8988T (cell line): ENCODE measurements at places on chromosomes 4 and X.

GRCh38 chr4:142355421-142355930 lies 490.6 kb downstream of the INPP4B start:
- DNase-seq: no peak

- DNase-seq: no peak
Observed at GRCh38 chr4:48370260-48371134, 29.2 kb downstream of the SLAIN2 start.

GRCh38 chr4:20317424-20317985 lies 65.8 kb downstream of the SLIT2 start:
- no peak for DNase-seq

DNA sequence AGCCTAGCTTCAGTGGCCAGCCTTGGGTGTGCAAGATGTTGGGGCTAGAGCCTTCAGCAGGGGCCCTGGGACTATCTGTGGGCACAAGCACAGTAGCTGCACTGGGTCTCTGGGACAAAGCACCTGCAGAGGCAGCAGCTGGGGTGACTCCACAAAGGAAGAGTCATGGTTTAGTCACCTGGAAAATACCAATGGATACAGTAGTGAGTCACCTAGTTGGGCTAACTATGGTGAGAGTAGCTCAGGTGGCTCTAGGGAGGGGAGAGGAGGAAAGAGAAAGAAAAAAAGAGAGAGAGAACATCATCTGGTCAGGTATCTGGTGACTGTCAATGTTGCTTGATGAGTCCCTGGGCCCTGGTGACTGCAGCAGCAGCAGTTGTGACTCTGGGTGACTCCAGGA lies 72.9 kb upstream of the SPIN4 start:
- DNase-seq: no peak

DNA sequence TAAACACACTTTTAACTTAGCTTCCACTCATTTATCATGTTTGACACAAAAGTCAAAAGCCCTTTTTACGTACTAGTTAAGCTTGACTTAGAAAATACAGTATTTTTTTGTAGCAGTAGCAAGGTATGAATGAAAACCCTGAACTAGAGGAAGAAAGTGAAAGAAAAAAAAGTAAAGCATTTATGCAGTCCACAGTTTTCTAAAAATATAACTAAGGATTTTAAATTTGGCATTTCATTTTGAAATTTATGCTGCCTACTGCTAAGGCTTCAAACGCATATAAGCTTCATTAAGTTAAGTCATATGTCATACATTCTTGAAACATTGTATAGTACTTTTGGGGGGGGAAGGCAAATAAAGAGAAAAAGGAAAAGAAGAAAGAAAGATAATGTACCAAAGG lies 201.5 kb downstream of the PDGFC start:
- no peak for DNase-seq
